Stimulated activated CD4-positive, alpha-beta T cell treated with anti-CD3 and anti-CD28 coated beads, Interleukin-1b, Interleukin-23, amount 100 ng/mL, for 1 hour (primary cell): ENCODE measurements at places on chromosomes 5 and 9.

GRCh38 chr9:105969636-105970035 is 275.3 kb downstream of the TMEM38B start:
- DNase-seq, result no peak

- no peak for DNase-seq
Observed at GRCh38 chr9:96173640-96174039, 128.3 kb downstream of the HSD17B3 start.

- no peak for DNase-seq
Observed at GRCh38 chr5:60891667-60892066, 47.6 kb upstream of the ELOVL7 start.

GRCh38 chr9:124880501-124880900 is 18.6 kb downstream of the ARPC5L start:
- DNase-seq, result no peak

- DNase-seq, result no peak
Observed at GRCh38 chr5:39328731-39329130, 35.6 kb downstream of the C9 start.

- no peak for DNase-seq
Observed at GRCh38 chr9:21583628-21584377, 101.7 kb upstream of the IFNE start.

- DNase-seq, result no peak
Observed at GRCh38 chr5:127893232-127893631, 190.0 kb downstream of the CCDC192 start.

DNA sequence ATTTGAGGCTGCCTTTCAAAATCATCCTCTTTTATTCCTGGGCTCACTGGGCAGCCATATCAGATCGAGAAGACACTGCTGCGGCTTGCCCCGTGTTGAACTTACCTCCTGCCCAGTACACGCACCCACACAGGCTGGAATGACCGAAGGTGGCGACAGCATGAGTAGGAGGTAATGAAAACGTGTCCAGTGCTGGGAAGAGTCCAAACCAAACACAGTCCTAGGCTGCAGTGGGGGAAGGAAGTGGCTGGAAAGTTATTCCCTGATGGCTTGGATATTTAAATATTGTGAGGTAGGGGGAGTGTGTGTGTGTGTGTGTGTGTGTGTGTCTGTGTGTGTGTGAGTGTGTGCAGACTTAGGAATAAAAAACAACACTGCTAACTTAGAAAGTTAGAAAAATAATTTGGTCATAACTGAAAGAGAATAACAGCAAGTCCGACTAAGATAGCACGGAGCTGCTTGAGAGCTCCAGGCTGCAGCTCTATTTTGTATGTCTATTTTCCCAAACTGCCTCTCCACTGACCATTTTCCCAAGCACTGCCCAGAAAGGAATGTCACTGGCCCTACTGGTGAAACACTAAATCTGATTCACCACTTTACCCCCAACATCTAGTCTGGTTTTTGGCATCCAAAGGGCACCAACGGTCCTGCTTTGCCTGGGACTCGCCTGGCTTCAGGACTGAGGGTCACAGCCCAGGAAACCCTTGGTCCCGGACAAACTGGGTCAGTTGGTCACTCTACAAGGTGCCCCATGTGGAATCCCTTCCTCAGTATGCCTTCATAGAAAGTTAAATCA is 41.2 kb downstream of the ANKH start:
- DNase-seq, result no peak

GRCh38 chr9:13688223-13688989 is 408.9 kb upstream of the MPDZ start:
- DNase-seq, result no peak

- no peak for DNase-seq
Observed at GRCh38 chr9:83537331-83538171, 650 bp downstream of the FRMD3 start.

DNA sequence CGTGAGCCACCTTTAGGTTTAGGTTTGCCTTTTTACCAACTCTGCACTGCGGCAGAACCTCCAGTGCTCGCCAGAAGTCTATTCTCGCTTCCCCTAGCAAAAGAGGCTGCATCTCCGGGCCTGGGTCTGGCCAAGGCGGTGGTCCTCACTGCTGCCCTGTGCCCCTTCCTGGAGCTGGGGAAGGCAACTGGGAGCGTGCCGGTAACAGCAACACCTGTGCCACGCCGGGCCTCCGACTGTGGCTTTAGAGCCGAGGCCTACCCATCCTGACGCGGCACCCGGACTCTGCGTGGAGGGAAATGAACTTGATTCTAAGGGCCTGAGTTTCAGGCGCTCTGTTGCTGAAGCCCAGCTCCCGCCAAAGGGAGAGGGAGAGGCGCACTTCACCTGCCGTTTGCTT is 82.4 kb upstream of the SPATA31C2 start:
- DNase-seq, result no peak

- DNase-seq, result no peak
Observed at GRCh38 chr9:75455444-75455921, 367.2 kb downstream of the OSTF1 start.

GRCh38 chr5:15995341-15996052 is 184.1 kb downstream of the MARCHF11 start:
- no peak for DNase-seq
